ENCODE measurements at places on chromosomes 11 and 22.

- DNase-seq: no peak
These were observed 12.9 kb upstream of the FAT3 start for GRCh38 chr11:92211576-92212167.

GRCh38 chr11:9462806-9463537 lies 2.2 kb downstream of the ZNF143 start:
- no peak for DNase-seq

- DNase-seq: no peak
These were observed 541.9 kb upstream of the CCDC90B start for GRCh38 chr11:83827940-83828554.

DNA sequence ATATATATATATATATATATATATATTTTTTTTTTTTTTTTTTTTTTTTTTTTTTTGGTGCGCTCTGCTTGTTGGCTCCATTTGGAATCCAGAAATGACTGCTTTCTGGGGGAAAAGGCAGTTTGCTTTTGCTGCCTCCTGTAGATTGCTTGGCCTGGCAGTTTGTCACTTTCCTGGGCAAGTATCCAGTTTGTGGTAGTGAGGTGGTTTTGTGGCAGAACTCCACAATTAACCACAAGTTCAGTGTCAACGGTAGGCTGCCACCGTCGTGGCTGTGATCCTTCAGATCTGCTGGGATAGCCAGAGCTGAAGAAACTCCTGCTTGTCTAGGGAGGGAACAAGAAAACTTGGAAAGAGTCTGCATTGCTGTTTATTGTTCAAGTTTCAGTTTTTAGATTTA lies 5.0 kb upstream of the PDE3B start:
- no peak for DNase-seq

DNA sequence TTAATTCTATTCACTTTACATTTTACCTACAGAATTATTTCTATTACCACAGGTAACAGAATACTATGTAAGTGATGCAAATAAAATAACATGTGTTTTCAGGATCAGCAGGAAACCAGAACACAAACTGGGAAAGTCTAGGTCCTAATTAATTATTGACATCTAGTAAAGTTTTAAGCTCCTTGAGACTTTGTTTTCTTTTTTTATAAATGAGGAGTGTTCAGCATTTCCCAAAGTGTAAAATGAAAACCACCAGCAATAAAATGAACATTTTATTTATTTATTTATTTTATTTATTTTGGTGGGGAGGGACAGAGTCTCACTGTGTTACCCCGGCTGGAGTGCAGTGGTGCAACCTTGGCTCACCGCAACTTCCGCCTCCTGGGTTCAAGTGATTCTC lies 123.6 kb downstream of the ARHGAP42 start:
- no peak for DNase-seq

DNA sequence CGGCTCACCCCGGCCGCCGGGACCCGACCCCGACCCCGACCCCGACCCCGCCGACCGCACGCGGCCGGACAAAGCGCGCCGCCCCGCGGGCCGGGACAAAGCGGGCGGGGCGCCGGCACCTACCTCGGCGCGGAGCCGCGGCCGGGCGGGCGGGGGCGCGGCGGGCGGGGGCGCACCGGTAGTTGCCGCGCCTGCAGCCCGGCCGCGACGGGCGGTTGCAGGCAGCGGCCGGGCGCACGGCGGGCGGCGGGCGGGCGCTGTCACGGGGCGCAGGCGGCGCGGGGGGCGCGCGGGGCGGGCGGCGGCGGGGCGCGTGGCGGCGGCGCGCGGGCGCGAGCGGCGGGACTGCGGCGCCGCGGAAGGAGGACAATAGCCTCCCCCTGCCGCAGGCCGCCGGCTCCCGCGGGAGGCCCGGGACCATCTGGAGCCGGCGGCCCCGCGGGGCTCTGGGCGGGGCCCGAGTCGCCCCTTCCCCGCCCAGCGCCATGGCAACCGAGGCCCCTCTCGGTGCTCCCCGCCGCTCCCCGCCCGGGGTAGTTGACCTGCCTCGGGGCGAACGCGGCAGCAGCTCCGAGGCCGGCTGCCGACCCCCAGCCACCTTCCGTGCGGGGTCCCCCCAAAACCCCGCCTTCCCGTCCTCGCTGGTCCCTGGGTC lies 851 bp downstream of the SPTBN2 start:
- no peak for DNase-seq

DNA sequence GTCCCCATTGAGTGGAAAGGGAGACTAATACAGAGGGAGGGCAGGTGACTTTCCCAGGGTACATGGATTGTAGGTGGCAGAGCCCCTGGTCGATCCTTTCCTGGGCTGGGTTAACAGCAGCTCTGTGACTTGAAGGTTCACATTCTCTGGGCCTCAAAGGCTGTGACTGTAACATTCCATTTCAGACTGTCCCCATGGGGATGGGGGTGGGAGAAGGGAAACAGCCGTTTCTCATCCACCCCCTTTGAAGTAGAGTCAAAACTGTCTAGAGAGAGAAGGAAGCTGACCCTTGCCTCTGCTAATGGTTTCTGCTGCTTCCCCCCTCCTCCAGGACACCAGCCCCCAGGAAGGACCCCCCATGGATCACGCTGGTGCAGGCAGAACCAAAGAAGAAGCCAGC lies 19.2 kb downstream of the MICALL1 start:
- no peak for DNase-seq

- no peak for DNase-seq
These were observed 44.8 kb downstream of the TECTA start for GRCh38 chr11:121145826-121146225.

DNA sequence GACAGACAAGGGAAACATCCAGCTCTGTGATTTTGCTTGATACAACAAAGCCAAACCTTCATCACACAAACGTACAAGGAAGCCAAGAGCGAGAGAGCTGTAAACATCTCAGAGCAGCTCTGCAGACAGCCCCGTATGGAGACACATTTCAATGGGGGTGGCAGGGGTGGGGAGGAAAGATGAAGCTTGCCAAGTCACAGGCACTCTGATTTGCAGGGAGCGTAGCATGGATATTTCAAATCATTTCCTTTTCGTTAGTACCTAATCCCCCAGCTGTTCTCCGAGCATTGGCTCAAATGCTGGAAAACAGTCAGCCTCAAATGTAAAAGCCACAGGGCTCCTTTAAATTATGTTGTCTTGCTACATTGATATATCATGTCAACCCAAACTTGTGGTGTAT lies 458.9 kb upstream of the CADM1 start:
- DNase-seq: no peak

GRCh38 chr22:50118557-50119168 lies 28.9 kb downstream of the MOV10L1 start:
- no peak for DNase-seq

- DNase-seq: no peak
These were observed 944 bp downstream of the C11orf86 start for GRCh38 chr11:66976028-66976467.

DNA sequence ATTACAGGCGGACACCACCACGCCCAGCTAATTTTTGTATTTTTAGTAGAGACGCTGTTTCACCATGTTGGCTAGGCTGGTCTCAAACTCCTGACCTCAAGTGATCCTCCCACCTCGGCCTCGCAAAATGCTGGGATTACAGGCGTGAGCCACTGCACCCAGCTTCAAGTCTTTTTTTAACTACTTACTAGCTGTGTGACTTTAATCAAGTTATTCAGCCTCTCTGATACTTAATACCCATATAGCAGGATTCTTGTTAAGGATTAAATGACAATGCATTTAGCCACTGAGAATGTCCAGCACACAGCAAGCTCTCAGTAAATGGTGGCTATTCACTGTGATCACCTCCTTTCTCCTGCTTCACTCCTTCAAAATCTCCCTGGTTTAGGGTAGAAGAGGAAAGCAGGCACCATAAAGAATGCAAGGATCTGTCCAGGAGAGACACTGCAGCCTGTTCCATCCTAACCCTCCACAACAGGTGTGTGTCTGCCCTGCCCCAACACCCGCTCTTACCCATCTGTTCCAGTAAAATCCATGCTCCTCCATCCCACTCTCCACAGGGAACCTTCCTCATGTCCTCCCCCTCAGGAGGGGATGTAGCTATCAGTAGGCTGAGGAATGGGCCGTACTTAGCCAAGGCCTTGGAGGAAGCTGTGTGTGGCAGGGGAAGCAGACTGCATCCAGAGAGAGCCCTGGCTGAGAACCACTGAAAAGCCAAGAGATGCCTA lies 69.3 kb downstream of the MICAL3 start:
- DNase-seq: no peak

DNA sequence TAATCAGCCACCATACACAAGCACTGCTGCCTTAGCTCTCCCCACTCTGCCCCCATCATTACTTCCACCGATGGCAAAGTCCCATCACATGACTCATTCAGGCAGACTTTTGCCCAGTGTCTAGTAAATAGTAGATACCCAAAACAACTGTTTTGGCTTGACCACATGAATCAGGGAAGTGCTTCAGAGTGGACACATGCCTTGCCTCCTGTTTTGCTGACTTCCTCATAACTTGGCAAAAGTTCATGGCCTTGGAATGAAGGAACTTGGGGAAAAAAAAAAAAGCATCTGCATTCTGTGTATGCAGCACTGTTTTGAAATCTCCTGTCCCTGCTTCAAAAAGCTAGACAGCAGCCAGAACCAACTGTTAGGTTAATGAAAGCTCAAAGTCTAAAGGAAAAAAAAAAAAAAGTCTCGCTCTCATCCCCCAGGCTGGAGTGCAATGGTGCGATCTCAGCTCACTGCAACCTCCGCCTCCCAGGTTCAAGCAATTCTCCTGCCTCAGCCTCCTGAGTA lies 335.3 kb downstream of the FAM181B start:
- no peak for DNase-seq

DNA sequence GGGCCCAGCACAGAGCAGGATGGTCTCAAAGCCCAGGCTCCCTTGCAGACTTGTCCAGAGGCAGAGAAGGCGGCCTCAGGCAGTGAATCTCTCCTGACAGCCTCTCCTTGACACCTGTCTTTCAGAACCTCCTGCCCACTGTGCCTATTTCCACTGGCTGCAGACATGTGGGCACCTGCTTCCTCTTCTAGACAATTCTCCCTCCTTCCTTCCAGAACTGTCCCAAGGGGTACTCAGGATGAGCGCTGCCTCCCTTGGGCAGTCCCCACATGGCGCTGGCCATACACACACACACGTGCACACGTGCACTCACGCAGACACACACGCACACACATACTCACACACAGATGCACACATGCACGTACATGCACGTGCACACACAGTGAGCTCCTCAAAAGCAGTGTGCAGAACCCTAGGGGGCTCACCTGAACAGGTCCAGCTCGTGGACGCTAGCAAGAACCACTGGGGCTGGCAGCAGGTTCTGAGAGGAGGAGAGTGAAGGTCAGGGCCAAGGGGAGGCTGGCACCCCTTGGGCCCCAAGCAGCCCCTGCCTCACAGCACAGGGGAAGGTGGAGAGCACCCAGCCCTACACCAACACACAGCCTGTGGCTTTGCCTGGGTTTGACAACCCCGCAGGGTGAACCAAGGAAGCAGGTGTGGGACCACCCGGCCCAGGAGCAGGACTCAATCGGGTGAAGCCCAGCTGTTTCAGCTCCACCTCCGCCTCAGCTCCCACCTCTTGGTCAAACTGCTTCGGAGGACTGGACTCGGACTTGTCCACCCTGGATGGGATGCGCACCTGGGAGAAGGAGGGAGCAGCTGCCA lies 8.1 kb upstream of the PLXNB2 start:
- DNase-seq: no peak

- no peak for DNase-seq
These were observed 176.2 kb upstream of the SNX19 start for GRCh38 chr11:131092469-131092868.

DNA sequence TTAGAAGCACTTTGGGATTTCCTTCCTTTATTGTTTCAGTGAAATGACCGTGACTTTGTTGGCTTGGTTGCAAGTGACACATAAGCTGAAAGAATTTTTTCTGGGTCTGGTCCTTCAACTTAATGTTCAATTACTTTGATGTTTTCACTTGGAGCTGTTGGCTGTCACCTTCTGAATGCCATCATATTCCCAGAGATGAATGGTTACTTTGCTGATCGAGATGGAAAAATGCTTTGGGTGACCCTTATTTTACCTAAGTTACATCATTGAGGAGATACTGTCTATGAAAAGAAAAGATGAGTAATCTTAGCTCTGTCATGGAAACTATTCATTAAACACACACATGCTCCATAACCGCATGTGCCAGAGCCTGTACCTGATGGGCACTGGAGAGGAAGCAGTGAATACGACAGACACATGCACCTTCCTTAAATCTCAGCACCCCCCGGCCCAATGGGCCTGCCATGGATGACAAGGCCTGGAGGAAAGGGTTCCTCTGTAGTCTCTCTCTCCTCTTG lies 76.9 kb downstream of the TENM4 start:
- DNase-seq: no peak

DNA sequence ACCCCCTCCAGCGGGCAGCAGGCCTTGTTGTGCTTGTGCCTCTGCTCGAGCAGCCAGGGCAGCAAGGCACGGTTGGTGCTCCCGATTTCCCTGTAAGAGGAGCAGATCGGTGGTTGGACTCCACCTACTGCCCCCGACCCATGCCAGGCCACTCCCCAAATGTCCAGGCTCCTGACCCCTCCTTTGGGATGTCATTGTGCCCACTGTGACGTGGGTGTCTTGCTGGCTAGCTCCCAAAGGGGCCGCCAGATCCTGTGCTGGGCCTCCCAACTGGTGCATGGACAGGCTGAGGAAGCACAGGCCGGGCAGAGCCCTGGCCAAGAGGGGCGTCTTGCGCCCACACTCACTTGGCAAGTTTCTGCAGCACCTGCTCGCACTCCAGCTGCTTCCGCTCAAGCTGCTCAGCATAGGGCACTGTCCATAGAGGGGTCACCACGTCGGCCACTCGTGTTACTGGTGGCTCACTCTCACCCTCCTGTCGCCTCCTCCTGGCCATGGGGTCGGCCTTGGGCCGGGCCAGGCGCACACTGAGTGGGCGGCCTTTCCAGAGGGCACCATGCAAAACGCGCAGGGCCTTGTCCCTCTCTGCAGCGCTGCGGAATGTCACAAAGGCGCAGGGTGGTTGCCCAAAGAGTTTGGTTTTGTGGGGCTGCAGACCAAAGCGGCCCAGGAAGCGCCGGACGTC lies at the start of gene RANBP1:
Gene RANBP1 (plus strand): TSS at position 414 of the 685 bp plus-strand sequence. CDS start 81 bp downstream, at position 495.
- DNase-seq: no peak

DNA sequence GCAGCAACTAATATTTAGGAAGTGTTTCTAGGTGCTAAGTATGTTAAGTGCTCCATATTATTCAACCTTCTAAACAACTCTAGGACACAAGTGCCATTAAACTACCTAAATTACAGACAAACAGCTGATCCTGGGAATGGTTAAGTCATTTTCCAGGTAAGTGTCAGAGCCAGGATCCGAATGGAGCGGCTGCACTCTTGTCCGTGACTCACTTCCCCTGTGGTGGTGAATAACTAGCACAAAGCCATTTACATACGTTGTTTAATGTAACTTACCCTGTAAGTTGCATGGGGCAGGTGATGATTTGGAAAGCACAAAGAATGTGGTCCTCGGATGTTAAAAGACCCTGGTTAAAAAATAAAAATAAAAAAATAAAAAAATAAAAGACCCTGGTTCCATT lies 8.8 kb upstream of the PRG2 start:
- no peak for DNase-seq

GRCh38 chr11:43681401-43681942 lies 934 bp downstream of the HSD17B12 start:
- no peak for DNase-seq

DNA sequence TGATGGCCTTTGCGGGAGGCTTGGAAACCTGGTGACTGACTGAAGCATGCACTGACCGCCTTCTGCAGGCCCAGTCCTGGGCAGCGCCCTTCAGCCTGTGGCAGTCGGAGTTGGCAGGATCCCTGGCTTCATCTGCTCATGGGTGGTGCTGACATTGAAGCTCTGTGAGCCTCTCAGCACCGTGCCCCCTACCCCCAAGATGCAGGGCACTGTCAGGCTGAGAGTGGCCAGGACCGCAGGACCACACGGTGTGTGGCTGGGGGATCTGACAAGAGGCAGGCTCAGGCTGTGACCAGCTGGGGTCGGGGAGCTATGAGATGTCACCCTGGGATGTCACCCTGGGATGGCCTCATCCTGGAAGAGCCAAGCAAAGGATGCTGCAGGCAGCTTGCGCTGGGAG lies 32.7 kb downstream of the TBC1D22A start:
- DNase-seq: no peak

Measured in stimulated activated CD4-positive, alpha-beta T cell treated with anti-CD3 and anti-CD28 coated beads, TNF-alpha, amount 100 ng/mL, for 1 hour (primary cell).